ENCODE measurements at places on chromosomes 2 and 18. TPM values are rescaled to one million over a fixed set of nuclear protein-coding genes. Genes with fewer than 3 reads are reported as not detected.

Gene RAB17
- 58.3 TPM for total RNA-seq

Gene AQP4
- 14.9 TPM for total RNA-seq

Gene GAL3ST2
- total RNA-seq, result 0.20 TPM

DNA sequence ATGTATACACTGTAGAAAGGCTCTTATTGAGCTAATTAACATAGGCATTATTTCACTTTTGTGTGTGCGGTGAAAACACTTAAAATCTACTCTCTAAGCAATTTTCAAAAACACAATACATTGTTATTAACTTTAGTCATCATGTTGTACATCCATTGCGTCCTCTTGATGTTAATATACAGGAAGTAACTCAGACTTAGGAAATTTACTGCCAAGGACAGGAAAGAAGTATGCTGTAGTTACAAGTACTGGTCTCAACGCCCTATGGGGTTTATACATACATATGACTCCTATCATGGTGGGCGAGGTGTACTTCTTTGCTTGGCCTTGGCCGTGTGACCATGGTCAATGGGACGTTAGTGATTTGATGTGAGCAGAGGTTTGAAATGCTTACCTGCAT lies 15.5 kb downstream of the SCTR start:
- H3K36me3 ChIP-seq, result no peaks in the 10 kb centered on the region
- no peaks in the 10 kb centered on the region for H3K4me1 ChIP-seq
- no peaks in the 10 kb centered on the region for H3K27me3 ChIP-seq
- no peak for DNase-seq
- no peak overlapping the region for H3K4me3 ChIP-seq

All from hepatocyte (in vitro differentiated cells).